ENCODE measurements at places on chromosomes 3 and 15.

DNA sequence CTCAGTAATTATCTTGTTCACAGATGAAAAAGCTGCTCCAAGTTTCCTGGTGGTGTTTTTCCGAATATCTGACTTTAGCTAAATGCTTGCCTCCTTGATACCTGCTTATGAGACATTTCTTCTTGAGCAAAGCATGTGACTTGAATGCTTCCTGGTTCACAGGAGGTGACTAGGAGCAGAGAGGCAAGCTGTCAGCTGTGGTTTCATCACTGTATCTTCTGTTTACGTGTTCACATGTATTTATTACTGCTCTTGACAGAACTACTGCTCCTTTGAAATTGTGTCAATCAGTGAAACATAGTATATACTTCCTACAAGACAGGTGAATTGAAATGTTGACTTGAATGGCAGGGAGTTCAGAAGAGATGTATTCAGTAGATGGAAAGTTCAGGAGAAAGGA, 8.9 kb upstream of the SPPL2A start:
- peak; percentile 18 for DNase-seq

DNA sequence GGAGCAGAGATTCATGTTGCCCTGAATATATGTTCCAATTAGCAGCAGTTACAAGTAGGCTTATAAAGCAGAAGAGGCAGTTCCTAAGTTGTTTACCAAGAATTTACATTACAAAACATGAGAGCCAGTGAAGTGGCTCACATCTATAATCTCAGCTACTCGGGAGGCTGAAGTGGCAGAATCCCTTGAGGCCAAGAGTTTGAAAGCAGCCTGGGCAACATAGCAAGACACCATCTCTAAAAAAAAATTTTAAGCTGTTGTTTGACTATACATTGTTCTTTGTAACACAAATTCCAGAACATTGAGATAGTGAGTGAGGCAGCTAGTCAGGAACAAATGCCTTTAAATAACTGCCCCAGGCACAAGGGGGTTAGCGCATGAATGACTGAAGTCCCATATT, 10.3 kb upstream of the ZMAT3 start:
- no peak for DNase-seq

GRCh38 chr15:25062551-25063430, 108.0 kb downstream of the SNRPN start:
- no peak for DNase-seq

- DNase-seq, result no peak
Observed at GRCh38 chr3:103403191-103403590, 968.4 kb downstream of the ZPLD1 start.

GRCh38 chr3:14803101-14803980, 15.4 kb upstream of the FGD5 start:
- no peak for DNase-seq

GRCh38 chr15:101614001-101614585, 38.1 kb downstream of the TM2D3 start:
- no peak for DNase-seq

DNA sequence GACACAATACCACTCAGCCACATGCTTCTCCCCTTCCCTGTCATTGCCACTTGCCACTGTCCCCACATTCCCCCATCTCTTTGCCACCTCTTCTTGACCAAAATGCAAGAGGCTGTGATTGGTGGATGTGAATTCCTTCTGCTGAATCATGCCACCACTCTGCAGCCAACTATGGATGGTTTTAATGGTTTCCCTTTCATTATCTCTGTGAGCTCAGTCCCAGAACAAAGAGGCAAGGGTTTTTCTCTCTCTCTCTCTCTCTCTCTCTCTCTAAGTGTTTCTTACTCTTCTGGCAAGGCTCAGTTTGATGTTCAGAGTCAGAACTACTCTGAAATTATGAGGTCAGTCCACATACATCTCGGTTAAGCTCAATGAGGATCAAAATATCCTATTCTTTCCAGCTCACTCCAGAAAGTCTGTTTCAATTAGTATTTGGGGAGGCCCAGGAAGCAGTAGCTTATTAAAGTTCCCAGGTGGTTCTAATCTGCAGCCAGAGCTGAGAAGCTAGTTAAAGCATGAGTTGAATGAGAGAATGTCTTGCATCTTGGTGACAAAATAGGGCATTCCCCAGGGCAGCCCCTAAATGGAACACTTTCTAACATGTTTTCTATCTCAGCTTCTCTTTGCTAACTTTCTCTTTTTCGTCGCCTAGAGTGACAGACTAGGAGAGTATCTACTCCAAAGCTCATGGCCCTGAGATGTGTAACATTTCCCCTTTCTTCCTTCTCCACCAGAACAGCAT, 8.5 kb upstream of the ILDR1 start:
- no peak for DNase-seq

- DNase-seq, result no peak
Observed at GRCh38 chr3:197302696-197303341, 4.4 kb upstream of the DLG1 start.
